GM12891 (cell line): ENCODE measurements at places on chromosomes 7 and 10.

DNA sequence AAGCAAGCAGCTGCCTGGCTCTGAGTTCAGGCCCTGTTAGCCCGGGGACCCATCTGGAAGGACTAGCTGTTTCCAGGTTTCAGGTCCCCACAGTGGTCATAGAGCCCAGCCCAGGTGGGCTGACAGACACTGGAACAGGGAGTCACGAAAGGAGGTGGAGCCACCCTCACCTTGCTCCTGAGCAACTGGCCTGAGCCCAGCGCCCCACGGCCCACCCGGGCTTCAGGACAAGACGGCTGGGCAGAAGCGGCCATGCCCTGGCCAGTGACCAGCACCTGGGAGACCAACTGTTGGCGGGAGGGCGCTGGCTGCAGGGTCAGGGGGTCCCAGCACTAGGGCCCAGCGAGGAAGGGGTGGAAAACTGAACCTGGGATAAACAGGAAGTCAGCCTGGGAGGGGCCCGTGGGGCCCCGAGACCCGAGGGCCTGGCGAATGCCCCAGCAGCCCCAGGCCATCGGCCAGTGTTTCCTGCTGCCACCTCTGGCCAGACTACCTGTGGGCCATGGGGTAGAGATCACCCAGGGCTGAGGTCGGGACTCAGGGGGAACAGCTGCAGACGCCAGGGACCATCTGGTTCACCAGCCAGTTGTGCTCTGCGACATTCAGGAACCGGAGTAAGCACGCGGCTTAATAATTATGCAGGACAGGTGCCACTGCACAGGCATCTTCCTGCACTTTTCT is 282.1 kb upstream of the PPP2R2D start:
- no peak for DNase-seq

GRCh38 chr10:71773221-71773971 is at the start of gene VSIR:
TSS of gene VSIR (minus strand) at chr10:71773520. CDS start at chr10:71773439, 81 bp downstream.
- DNase-seq = peak; percentile 90

DNA sequence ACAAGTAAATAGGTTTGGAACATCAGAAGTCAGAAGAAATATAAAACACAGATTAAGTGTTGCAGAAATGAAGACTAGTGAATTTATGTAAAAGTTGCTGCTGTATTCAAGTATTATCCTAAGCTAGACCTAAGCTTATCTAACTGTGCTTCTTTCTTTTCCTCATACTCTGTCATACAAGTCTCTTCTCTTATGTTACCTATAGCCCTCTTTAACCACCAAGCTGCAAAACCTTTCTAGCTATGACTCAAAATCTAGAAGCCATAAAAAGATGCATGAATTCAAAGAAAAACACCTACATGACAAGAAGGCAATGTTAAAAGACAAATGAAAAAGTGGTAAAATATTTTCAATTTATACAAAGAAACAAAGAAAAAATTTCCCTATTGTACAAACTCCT is 23.0 kb downstream of the DENND11 start:
- no peak for DNase-seq

- no peak for DNase-seq
Measured at GRCh38 chr10:83078160-83078559, 1061.1 kb upstream of the GHITM start.

DNA sequence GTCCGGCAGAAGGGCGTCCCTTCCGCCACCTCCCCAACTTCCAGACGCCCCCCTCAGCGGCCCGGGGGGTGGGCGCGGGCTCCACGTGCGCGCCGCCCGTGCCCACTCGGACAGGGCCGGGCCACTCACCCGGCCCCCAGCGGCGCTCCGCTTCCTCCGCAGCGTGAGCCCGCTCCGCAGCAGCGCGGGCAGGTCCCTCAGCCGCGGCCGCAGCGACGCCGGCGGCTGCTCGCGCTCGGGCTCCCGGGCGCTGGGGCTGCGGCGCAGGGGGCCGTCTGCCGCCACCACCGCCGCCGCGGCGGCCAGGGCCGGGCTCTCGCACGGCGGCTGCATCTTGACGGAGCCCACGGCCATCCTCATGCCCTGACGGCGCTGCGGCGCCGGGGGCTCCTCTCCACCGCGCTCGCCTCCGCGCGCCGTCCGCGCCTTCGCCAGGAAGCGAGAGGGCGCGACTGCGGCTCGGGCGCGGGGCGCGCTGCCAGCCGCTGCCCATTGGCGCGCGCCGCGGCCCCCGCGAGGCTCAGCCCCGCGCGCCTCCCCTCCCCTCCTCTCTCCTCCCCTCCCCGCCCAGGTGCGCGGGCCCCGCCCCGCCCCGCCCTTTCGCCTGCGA is at the start of gene RAPGEF5:
RAPGEF5 (minus strand) TSS at position 454 of the 610 bp plus-strand sequence; CDS start at position 360, 94 bp downstream.
- DNase-seq = peak; percentile 67
